ENCODE measurements at places on chromosomes 16 and 17.

DNA sequence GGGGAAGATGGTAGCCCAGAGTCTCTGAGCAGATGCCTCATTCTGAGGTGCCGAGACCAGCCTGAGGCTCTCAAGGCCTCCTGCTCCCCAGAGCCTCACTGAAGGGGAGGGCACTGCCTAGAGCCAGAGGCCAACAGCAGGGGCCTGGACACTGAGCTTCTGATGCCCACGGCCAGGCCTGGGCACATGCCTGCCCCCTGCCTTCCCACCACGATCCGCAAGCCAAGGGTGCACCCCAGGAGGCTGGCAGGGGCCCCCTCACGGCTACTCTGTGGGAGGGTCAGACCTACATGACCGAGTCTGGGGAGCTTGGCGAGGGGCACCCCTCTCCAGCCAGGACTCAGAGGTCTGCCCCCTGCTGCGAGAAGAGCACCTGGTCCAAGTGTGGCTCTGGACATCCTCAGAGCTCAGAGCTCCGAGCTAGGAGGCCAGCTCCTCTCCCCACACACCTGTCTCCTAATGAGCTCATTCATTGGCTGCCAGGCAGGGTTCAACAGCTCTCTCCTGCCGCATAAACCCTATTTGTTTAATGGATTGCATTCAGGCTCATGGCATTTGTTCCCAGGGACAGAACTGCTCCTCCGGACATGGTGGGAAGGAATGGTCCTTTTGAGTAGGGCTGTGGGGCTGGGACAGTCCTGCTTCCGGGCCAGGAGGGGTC, 13.9 kb downstream of the OTOP3 start:
- DNase-seq = no peak

DNA sequence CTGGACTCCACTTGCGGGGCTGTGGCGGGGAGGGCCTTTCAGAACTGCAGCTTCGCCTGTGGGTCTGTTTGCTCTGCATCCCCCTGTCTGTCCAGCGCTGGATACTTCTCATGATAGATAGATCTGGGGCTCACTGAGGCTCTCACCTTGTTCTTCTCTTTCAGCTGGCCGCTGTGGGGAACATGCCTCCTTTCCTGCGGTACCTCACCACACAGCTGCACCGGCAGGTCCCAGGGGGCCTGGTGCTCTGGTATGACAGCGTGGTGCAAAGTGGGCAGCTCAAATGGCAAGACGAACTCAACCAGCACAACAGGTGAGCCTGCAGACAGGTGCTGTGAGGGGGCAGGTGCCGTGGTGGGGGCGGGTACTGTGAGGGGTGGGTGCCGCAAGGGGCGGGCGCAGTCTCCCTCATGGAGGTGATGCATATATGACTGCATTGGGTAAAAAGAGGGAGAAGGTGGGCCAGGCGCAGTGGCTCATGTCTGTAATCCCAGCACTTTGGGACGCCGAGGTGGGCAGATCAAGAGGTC, 6.2 kb downstream of the ENGASE start:
- no peak for DNase-seq

GRCh38 chr17:3817851-3818605, 17.0 kb upstream of the ITGAE start:
- DNase-seq = no peak

GRCh38 chr17:68579194-68579927, 21.8 kb downstream of the FAM20A start:
- DNase-seq = no peak

DNA sequence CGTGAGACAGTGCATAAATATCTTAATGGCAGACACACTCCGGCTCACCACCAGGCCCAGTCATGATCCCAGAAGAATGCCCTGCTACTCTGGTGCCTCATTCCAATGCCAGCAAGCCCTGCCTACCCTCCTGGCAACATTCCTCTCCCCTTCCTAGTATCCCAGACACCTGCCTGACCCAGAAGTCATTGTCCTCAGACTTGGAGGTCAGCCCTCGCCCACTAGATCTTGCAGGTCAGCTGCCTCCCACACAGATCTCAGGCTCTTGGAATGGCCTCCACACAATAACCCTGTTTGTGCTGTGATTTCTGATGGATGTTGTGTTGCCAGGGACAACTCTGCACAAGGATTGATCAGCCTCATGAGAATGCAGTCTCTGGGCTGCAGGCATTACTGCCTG, 1.8 kb upstream of the TEX2 start:
- DNase-seq = no peak
